ENCODE measurements at places on chromosomes 3 and 15. TPM values are rescaled to one million over a fixed set of nuclear protein-coding genes. Genes with fewer than 3 reads are reported as not detected.

Gene SLC28A2
- not detected for total RNA-seq

Gene GOLGA8G
- not detected for total RNA-seq

- no peak for DNase-seq
Measured at GRCh38 chr3:160372780-160373179, 26.2 kb downstream of the IFT80 start.

DNA sequence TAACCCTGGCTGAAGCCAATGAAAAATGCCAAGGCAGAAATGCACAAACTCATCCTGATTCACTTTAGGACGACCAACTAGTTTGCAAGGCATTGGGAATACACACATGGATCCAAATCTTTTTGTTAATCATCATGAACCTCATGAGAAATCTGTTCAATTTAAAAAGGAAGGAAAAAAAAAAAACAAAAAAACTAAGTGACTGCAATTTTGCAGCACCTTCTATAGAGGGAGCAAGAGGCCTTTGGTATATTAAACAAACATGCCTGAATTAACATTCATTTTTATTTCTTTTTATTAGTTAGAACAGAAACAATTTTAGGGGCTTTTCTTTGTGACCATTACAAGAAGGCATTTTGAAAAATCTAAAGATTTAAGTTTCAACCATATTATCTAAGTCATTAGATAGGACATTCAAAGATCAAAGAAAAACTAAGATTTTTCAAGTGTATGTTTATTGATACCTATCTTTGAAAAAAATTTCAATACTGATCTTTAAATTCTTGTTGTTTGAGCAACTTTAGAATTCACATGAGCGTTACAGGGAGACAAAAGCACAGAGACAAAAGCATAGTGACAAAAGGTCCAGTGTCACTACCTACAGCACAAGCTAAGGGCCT, 182.4 kb downstream of the CBLB start:
- no peak for DNase-seq

- peak; percentile 45 for DNase-seq
Measured at GRCh38 chr15:90291679-90292356, 26.3 kb downstream of the NGRN start.

GRCh38 chr3:186742618-186743380, 25.6 kb downstream of the KNG1 start:
- DNase-seq = no peak

DNA sequence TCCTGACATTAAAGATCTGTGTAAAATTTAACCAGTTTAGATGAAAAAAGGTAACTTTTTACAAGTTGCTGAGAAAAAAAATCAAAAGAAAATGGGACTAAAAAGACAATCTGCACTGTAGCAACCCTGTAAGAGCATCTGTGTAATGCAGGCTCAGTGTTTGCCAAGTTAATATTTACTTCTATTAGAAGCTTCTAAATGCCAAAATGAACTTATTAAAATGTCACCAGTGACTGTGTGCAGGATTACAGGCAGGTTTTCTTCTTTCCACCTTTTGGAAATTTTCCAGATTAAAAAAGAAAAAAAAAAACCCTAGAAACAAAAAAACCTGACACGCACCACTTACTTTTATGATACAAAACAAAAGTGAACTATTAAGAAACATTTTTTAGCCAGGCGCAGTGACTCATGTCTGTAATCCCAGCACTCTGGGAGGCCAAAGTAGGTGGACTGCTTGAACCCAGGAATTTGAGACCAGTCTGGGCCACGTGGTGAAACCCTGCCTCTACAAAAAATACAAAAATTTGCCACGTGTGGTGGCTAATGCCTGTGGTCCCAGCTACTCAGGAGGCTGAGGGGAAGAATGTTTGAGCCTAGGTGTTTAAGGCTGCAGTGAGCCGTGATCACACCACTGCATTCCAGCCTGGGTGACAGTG, 87.2 kb downstream of the TJP1 start:
- no peak for DNase-seq

GRCh38 chr15:22945071-22945470, 35.1 kb downstream of the CYFIP1 start:
- no peak for DNase-seq

DNA sequence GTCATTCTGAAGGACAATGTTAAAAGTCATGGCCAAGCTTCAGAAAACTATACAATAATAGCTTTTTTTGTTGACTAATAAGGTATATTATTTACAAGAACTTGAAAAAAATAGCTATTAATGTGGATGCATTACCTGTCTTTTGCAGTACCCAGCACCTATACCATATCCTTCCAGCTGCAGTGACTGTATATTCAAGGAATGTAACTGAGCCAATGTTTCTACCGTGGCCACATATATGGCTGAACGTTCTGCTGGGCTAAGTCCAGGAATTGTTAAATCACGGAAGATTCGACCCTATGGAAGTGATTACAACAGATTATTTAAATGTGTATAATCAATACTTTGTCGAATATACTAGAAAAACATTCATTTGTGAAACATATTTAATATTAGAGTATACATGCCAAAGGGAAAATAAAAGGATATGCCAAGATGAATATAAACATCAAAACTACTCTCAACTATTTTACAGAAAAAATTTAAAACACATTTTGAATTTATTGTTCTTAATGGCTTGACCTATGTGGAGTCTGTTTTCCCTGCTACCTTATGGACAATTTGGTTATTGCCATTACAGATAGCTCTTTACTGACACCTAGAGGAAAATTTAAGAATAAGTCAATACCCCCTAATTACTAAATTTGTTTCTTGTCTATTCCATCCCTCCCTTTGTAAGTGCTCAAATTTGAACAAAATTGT, 17.6 kb downstream of the ACAD11 start:
- DNase-seq = no peak

DNA sequence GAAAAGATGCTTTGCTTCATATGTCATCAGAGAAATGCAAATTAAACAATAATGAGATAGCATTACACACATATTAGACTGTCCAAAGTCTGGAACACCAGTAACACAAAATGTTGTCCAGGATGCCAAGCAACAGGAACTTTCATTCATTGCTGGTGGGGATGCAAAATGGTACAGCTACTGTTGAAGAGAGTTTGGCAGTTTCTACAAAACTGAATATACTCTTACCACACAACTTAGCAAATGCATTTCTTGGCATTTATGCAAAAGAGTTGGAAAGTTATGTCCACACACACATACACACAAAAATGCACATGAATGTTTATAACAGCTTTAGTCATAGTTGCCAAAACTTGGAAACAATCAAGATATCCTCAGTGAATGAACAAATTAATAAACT, 195.2 kb upstream of the MME start:
- no peak for DNase-seq

All from activated CD4-positive, alpha-beta T cell treated with anti-CD3 and anti-CD28 coated beads for 36 hours (primary cell).